PC-3 (cell line): ENCODE measurements at places on chromosomes 4 and X. TPM values are rescaled to one million over a fixed set of nuclear protein-coding genes. Genes with fewer than 3 reads are reported as not detected.

DNA sequence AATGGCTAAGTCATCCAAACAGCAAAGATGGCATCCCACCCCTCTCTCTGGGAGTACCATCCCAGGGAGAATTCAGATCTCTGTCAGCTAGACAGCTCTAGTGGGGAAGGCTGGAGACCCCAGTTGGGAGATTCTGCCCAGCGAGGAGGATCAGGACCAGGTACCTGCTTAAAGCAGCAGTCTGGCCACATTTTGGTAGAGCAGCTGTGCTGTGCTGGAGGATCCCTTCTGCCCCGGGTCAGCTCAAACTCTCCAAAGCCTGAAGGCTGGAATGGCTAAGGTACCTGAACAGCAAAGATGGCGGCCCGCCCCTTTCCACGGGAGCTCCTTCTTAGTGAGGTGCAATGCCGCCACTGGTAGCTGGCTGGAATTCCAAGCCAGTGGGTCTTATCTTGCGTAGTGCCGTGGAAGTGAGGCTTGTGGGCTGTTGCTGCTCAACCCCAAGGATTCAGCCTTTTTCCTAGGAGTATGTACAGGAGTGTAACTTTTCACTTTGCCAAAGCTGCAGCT, 40.1 kb downstream of the SATL1 start:
- no peak for DNase-seq
- H3K4me1 ChIP-seq: no peaks in the 10 kb centered on the region
- no peak overlapping the region for H3K27ac ChIP-seq

DNA sequence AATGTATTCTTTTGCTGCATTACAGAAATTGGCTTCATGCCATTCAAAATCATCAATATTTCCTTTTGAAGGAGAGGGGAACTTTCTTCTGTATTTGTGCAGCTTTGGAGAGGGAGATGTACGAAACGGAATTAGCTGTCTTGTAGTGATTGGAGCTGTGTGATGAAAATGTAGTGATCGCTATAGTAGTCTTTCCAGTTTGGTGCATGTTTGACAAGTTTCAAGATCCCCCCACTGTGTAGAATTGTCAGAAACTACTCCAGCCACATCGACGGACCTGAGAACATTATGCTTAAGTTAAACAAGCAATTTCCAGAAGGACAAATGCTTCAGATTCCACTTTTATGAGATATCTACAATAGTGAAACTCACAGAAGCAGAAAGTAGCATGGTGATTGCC, 21.6 kb upstream of the MAGEA1 start:
- H3K4me3 ChIP-seq: no peak overlapping the region
- DNase-seq: no peak
- H3K27ac ChIP-seq: no peak overlapping the region
- H3K36me3 ChIP-seq: no peaks in the 10 kb centered on the region
- H3K4me1 ChIP-seq: no peaks in the 10 kb centered on the region

GRCh38 chr4:110977554-110977953, 354.7 kb upstream of the PITX2 start:
- no peaks in the 10 kb centered on the region for H3K36me3 ChIP-seq
- H3K27ac ChIP-seq: no peak overlapping the region
- no peak for DNase-seq
- no peak overlapping the region for H3K4me3 ChIP-seq
- H3K27me3 ChIP-seq: no peaks in the 10 kb centered on the region

DNA sequence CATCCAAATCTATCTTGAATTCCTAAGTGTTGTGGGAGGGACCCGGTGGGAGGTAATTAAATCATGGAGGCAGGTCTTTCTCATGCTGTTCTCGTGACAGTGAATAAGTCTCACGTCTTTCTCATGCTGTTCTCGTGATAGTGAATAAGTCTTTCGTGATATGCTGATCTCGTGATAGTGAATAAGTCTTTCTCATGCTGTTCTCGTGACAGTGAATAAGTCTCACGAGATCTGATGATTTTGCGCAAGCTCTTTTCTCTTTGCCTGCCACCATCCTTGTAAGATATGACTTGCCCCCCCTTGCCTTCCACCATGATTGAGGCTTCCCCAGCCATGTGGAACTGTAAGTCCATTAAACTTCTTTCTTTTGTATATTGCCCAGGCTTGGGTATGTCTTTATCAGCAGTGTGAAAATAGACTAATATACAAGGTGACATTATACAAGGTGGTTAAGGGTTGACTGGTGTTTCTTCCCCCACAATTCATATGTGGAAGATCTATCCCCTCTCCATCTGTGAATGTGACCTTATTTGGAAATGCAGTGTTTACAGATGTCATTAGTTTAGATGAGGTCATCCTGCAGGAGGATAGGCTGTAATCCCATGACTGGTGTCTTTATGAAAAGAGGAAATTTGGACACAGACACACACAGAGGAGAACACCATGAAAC, 27.6 kb downstream of the ARSD start:
- no peak overlapping the region for H3K4me3 ChIP-seq
- H3K4me1 ChIP-seq: peaks cover 24% of the 10 kb centered on the region
- H3K36me3 ChIP-seq: no peaks in the 10 kb centered on the region
- DNase-seq: no peak
- H3K27ac ChIP-seq: no peak overlapping the region
- H3K27me3 ChIP-seq: no peaks in the 10 kb centered on the region

DNA sequence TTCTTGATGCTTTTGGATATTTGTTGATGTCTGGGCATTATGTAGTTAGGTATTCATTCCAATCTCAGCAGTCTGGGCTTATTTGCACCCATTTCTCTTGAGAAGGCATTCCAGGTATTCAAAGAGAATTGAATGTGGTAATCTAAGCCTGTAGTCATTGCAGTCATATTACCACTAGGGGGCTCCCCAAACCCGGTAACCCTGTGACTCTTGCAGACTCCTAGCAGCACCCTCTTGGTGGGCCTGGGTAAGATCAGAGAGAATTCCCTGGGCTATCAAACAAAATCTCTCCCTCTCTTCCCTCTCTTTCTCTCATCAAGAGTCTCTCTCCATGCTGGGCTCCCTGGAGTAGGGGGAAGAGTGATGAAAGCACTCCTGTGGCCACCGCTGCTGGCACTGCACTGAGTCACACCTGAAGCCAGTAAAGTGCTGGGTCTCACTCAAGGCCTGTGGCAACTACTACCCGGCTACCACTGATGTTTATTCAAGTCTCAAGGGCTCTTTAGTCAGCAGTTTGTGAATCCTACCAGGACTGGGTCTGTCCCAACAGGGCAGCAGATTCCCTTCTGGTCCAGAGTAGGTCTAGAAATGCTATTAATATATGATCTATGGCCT, 187.7 kb upstream of the NUDT10 start:
- no peak overlapping the region for H3K27ac ChIP-seq
- peak; percentile 48 for DNase-seq
- H3K36me3 ChIP-seq: no peaks in the 10 kb centered on the region
- no peak overlapping the region for H3K4me3 ChIP-seq
- H3K4me1 ChIP-seq: no peaks in the 10 kb centered on the region

DNA sequence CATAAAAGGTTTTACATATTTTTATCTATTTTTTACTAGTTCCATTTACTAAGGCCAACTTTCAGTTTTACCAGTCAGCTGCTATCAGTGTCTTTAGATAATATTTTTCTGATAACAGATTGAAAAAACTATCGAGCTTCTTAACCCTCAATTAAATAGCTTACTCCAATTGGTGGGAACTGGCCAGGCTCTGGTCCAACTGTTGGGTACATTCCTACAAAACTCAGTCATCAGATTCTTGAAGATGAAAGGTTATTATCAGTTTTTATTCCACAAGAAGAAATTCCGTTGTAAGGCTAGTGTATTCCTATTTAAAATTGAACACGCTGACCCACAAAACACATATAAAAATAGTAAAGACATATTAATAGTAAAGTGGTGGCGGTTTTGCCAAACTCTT, 346.2 kb downstream of the MAPK10 start:
- no peaks in the 10 kb centered on the region for H3K36me3 ChIP-seq
- no peaks in the 10 kb centered on the region for H3K27me3 ChIP-seq
- no peak for DNase-seq
- H3K27ac ChIP-seq: no peak overlapping the region

DNA sequence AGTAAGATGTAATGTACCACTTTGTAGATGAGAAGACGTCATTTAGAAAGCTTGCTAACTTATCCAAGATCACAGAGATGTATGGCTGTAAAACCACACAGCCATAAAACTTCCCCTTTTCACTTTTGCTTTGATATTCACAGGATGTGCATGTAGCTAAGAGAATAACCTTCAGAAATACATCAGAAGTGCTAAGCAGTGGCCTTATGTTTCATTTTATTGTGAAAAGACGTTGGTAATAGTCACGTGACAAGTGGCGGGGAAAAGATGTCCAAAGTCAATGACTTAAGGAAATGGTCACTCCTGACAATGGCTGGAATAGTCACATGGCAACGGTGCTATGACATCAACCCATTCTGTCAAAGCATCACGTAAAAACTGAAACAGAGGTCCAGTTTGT, 12.9 kb upstream of the WDR17 start:
- H3K27ac ChIP-seq: no peak overlapping the region
- no peak for DNase-seq
- no peaks in the 10 kb centered on the region for H3K36me3 ChIP-seq
- no peaks in the 10 kb centered on the region for H3K4me1 ChIP-seq
- H3K4me3 ChIP-seq: no peak overlapping the region

GRCh38 chr4:8353912-8354453, 84.4 kb downstream of the HTRA3 start:
- H3K36me3 ChIP-seq: no peaks in the 10 kb centered on the region
- no peak for DNase-seq
- 0 out of 2 replicates have a peak, but pooled peaks cover 6% of the 10 kb centered on the region for H3K4me1 ChIP-seq
- H3K27me3 ChIP-seq: no peaks in the 10 kb centered on the region

GRCh38 chrX:19702856-19703255, 184.5 kb downstream of the SH3KBP1 start:
- no peak for DNase-seq
- H3K36me3 ChIP-seq: no peaks in the 10 kb centered on the region
- no peak overlapping the region for H3K27ac ChIP-seq

DNA sequence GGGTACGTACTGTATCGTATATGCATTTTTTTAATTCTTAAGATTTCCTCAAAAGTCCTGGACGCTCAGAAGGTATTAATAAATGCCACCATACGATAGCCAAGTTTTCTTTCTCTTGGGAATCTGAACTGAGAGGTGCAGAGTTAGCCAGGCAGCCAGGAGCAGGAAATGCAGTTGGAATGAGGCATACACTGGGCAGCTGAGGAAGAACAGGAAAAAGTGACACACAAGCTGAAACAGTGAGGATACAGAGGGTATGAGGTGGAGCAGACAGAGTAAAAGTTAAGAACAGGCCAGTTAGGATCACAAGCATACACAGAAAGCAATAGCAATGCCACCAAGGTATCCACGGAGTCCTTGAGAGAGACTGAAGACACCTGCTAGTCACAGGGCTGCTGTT, 13.4 kb downstream of the UFSP2 start:
- no peaks in the 10 kb centered on the region for H3K27me3 ChIP-seq
- no peak for DNase-seq
- H3K4me3 ChIP-seq: no peak overlapping the region
- no peaks in the 10 kb centered on the region for H3K4me1 ChIP-seq

GRCh38 chr4:4871573-4872313, 12.3 kb downstream of the MSX1 start:
- H3K27me3 ChIP-seq: peaks cover 60% of the 10 kb centered on the region
- no peaks in the 10 kb centered on the region for H3K4me1 ChIP-seq
- H3K36me3 ChIP-seq: no peaks in the 10 kb centered on the region
- H3K27ac ChIP-seq: no peak overlapping the region
- DNase-seq: no peak

- H3K4me3 ChIP-seq: no peak overlapping the region
- H3K4me1 ChIP-seq: no peaks in the 10 kb centered on the region
- DNase-seq: no peak
- no peak overlapping the region for H3K27ac ChIP-seq
Measured at GRCh38 chrX:131041667-131042066, 16.5 kb upstream of the ARHGAP36 start.

- no peak overlapping the region for H3K4me3 ChIP-seq
- DNase-seq: no peak
- H3K36me3 ChIP-seq: no peaks in the 10 kb centered on the region
- no peak overlapping the region for H3K27ac ChIP-seq
- peaks cover 5% of the 10 kb centered on the region; the same call in 1 of the 2 replicates for H3K4me1 ChIP-seq
Measured at GRCh38 chr4:159481936-159482335, 379.1 kb downstream of the RAPGEF2 start.

- H3K4me1 ChIP-seq: no peaks in the 10 kb centered on the region
- H3K36me3 ChIP-seq: no peaks in the 10 kb centered on the region
- DNase-seq: peak; percentile 43
- no peak overlapping the region for H3K4me3 ChIP-seq
- H3K27me3 ChIP-seq: no peaks in the 10 kb centered on the region
- H3K27ac ChIP-seq: no peak overlapping the region
Measured at GRCh38 chrX:19535476-19535875, 20.2 kb upstream of the MAP3K15 start.

DNA sequence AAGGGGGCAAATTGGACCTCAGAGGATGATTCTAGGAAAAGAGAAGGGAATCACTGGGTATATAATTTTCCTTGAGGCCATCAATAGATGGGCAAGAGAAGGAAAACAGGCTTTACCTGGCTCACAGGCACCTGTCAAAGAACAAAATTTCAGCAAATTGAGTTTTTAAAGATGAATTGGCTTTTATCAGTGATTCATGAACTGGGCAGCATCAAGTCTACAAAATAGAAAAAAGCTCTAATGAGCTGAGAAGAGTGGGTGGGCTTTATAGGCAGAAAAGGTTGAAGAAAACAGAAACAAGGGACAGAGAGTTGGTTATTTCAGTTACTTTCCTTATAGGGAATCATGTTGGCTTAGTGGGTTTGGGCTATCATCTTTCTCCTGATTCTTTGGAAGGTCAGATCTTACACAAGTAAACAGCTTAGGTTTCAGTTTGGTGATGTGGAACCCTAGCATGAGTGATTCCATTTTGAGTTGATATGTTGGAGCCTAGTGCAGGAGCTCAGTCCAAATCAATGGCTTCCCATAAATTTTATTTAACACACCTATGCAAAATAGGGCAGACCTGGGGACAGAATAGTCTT, 120.7 kb upstream of the MED14 start:
- H3K27ac ChIP-seq: 0 out of 2 replicates have a peak overlapping the region, but pooled peaks have one; percentile 6
- no peaks in the 10 kb centered on the region for H3K36me3 ChIP-seq
- H3K4me3 ChIP-seq: no peak overlapping the region
- H3K27me3 ChIP-seq: no peaks in the 10 kb centered on the region
- DNase-seq: no peak
- H3K4me1 ChIP-seq: peaks cover 6% of the 10 kb centered on the region

SPIN2A gene
- total RNA-seq: 0.17 and 0.44 TPM in 2 replicates

GCNA gene
- 1.6 and 2.9 TPM in 2 replicates for total RNA-seq

PTPN13 gene
- total RNA-seq: 12.1 and 16.2 TPM in 2 replicates

GAGE13 gene
- total RNA-seq: not detected in 2 replicates

IL1RAPL2 gene
- total RNA-seq: 0.52 and 0.62 TPM in 2 replicates

ERAS gene
- total RNA-seq: not detected in 2 replicates

SOWAHB gene
- 4.8 and 6.3 TPM in 2 replicates for total RNA-seq

TMEM31 gene
- 0.40 TPM in 1 of 2 replicates, not detected in the other for total RNA-seq

SAT1 gene
- 414 and 448 TPM in 2 replicates for total RNA-seq

ADAMTS3 gene
- total RNA-seq: 3.2 and 3.5 TPM in 2 replicates

FANCB gene
- 7.9 and 11.6 TPM in 2 replicates for total RNA-seq

NSG1 gene
- not detected in 2 replicates for total RNA-seq
